Activated T-cell treated with anti-CD3 and anti-CD28 coated beads, Interleukin-2, amount 50 U/mL, for 72 hours (primary cell): ENCODE measurements at places on chromosomes 6 and 20. TPM values are rescaled to one million over a fixed set of nuclear protein-coding genes. Genes with fewer than 3 reads are reported as not detected.
A peak's percentile ranks its signal among the peaks of the same experiment; 100 is the strongest.

- H3K4me3 ChIP-seq, result no peak overlapping the region
- no peak overlapping the region for H3K27ac ChIP-seq
- H3K27me3 ChIP-seq, result peaks cover 20% of the 10 kb centered on the region
- no peak for DNase-seq
Observed at GRCh38 chr6:69631552-69632346, 165.1 kb downstream of the LMBRD1 start.

GRCh38 chr6:3915076-3915791, 66.1 kb downstream of the FAM50B start:
- peaks cover 46% of the 10 kb centered on the region for H3K27me3 ChIP-seq
- peak overlapping the region; percentile 7 for H3K4me3 ChIP-seq
- H3K36me3 ChIP-seq, result no peaks in the 10 kb centered on the region
- peak; percentile 15 for DNase-seq
- H3K4me1 ChIP-seq, result peaks cover 22% of the 10 kb centered on the region
- H3K27ac ChIP-seq, result no peak overlapping the region

GRCh38 chr20:29878281-29878741, 1379.2 kb upstream of the DEFB115 start:
- peaks cover 16% of the 10 kb centered on the region for H3K36me3 ChIP-seq
- DNase-seq, result no peak
- H3K27ac ChIP-seq, result no peak overlapping the region
- peak overlapping the region; percentile 9 for H3K4me3 ChIP-seq

DNA sequence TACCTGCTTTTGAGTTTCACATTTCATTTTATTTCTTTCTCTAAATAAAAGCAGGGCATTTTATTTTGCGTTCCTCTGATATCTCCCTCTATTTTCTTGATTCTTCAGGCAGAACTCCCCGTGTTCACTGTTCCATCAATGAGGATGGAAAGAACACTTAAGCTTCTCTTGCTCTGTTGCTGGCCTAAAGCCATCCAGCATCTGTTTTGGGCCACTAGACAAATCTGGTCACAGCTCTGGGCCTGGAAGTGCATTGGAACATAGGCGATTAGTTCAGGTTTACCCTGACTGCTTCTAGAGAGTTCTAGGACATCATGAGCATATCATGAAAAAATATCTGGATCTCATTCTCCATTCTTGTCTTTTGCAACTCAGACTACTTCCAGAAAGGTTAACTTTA, 611.2 kb downstream of the UTRN start:
- H3K36me3 ChIP-seq, result no peaks in the 10 kb centered on the region
- no peaks in the 10 kb centered on the region for H3K4me1 ChIP-seq
- H3K27ac ChIP-seq, result no peak overlapping the region
- no peak for DNase-seq
- H3K27me3 ChIP-seq, result no peaks in the 10 kb centered on the region

GRCh38 chr20:37144856-37145404, 34.2 kb upstream of the RPN2 start:
- DNase-seq, result no peak
- H3K36me3 ChIP-seq, result no peaks in the 10 kb centered on the region

GRCh38 chr20:14505476-14505875, 168.1 kb upstream of the FLRT3 start:
- no peak overlapping the region for H3K27ac ChIP-seq
- no peak for DNase-seq
- H3K36me3 ChIP-seq, result no peaks in the 10 kb centered on the region
- no peaks in the 10 kb centered on the region for H3K4me1 ChIP-seq

- DNase-seq, result peak; percentile 45
- peaks cover 5% of the 10 kb centered on the region for H3K4me1 ChIP-seq
- H3K4me3 ChIP-seq, result peak within 1 kb of the TSS; percentile 65
- H3K27me3 ChIP-seq, result peaks cover 40% of the 10 kb centered on the region
Observed at GRCh38 chr20:62219992-62220665, at the start of gene HRH3. Gene HRH3, minus strand, starts transcription at chr20:62220278. Its CDS starts 308 bp downstream, at chr20:62219970.

- H3K27ac ChIP-seq, result no peak overlapping the region
- no peak overlapping the region for H3K4me3 ChIP-seq
- H3K36me3 ChIP-seq, result peaks cover 29% of the 10 kb centered on the region
- DNase-seq, result no peak
- peaks cover 79% of the 10 kb centered on the region for H3K4me1 ChIP-seq
Observed at GRCh38 chr6:157861814-157862213, 38.8 kb downstream of the SNX9 start.

- peak; percentile 66 for DNase-seq
- H3K27ac ChIP-seq, result no peak overlapping the region
- no peaks in the 10 kb centered on the region for H3K36me3 ChIP-seq
- peaks cover 17% of the 10 kb centered on the region for H3K4me1 ChIP-seq
Observed at GRCh38 chr6:89368107-89368506, 15.6 kb upstream of the UBE2J1 start.

Gene FNDC1
- 0.30 TPM for total RNA-seq

- DNase-seq, result no peak
- H3K4me3 ChIP-seq, result no peak overlapping the region
- H3K27me3 ChIP-seq, result peaks cover 9% of the 10 kb centered on the region
- H3K36me3 ChIP-seq, result no peaks in the 10 kb centered on the region
Observed at GRCh38 chr6:12769556-12770256, 53.1 kb downstream of the PHACTR1 start.

DNA sequence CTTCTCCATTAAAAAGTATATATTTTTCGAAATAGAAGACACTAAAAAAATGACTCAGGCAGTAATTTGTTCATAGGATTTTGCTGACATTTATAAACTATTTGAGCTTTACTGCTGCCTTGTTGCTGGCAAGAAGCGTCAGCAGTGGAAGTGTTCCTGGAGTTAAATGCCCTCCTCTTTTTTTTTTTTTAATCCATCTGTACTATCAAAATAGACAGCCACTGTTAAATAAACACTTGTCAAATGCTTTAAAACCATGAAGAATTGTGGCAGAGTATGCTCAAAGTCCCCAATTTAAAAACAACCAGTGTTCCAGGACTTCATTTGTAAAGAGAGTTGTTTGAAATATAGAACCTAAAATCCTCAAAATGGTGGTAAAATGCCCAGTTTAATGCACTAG, 253.8 kb downstream of the NKAIN2 start:
- H3K36me3 ChIP-seq, result no peaks in the 10 kb centered on the region
- no peaks in the 10 kb centered on the region for H3K27me3 ChIP-seq
- peaks cover 6% of the 10 kb centered on the region for H3K4me1 ChIP-seq
- no peak overlapping the region for H3K27ac ChIP-seq
- H3K4me3 ChIP-seq, result no peak overlapping the region

DNA sequence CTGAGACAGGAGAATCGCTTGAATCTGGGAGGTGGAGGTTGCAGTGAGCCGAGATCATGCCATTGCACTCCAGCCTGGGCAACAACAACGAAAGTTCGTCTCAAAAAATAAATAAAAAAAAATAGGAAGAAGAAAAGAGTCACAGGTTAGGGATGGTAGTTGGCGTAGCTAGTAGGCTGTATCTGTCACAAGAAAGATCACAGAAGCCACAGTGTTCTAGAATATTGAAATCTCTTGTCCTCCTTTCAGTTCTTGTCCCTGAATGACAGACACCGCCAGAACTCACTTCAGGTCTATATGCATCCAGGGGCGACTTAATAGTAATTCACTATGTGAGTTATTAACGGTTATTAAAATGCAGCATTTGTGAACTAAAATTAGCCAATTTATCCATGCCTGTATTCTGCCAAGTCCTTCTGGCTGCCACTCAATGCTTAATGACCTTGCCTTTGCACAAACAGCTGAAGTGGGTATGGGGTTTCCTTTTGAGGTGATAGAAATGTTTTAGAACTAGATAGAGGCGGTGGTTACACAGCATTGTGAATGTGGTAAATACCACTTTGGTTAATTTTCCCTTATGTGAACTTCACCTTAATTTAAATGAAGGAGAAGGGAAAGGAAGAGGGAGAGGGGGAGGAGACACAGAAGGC, 41.3 kb upstream of the ZMYND8 start:
- peaks cover 7% of the 10 kb centered on the region for H3K4me1 ChIP-seq
- no peak overlapping the region for H3K4me3 ChIP-seq
- DNase-seq, result no peak
- H3K27ac ChIP-seq, result no peak overlapping the region
- no peaks in the 10 kb centered on the region for H3K27me3 ChIP-seq
- no peaks in the 10 kb centered on the region for H3K36me3 ChIP-seq

Gene RWDD2A
- total RNA-seq, result 2.8 TPM

Gene OLIG3
- 0.35 TPM for total RNA-seq

Gene SYCP2L
- total RNA-seq, result 0.14 TPM
